Astrocyte (in vitro differentiated cells and primary cell): ENCODE measurements at places on chromosomes 5 and 9. TPM values are rescaled to one million over a fixed set of nuclear protein-coding genes. Genes with fewer than 3 reads are reported as not detected.

The FCN2 gene
- not detected in 2 replicates for total RNA-seq

The PPP2R2B gene
- 2.4 and 5.2 TPM in 2 replicates for total RNA-seq

The STRBP gene
- 11.4 and 13.1 TPM in 2 replicates for total RNA-seq

The THBS4 gene
- total RNA-seq: 0.55 and 1.1 TPM in 2 replicates

The FOXD4L6 gene
- 0.18 TPM in 1 of 2 replicates, not detected in the other for total RNA-seq

The TRPM3 gene
- total RNA-seq: 0.14 and 0.22 TPM in 2 replicates

The PLAC8L1 gene
- 2.0 and 2.7 TPM in 2 replicates for total RNA-seq

The ITK gene
- 0.48 and 0.67 TPM in 2 replicates for total RNA-seq

The SLCO4C1 gene
- 0.22 and 0.23 TPM in 2 replicates for total RNA-seq

The SLC36A2 gene
- not detected in 2 replicates for total RNA-seq

The ZCCHC7 gene
- 21.7 and 25.4 TPM in 2 replicates for total RNA-seq

The SPATA31C1 gene
- not detected in 2 replicates for total RNA-seq

The DNAJC25 gene
- total RNA-seq: 11.6 and 12.2 TPM in 2 replicates

The HDHD3 gene
- 8.8 and 9.4 TPM in 2 replicates for total RNA-seq

The ADAMTSL1 gene
- total RNA-seq: 11.4 and 12.6 TPM in 2 replicates

The FIBCD1 gene
- 0.66 and 1.6 TPM in 2 replicates for total RNA-seq

The C9orf153 gene
- not detected in 2 replicates for total RNA-seq

The SPINK7 gene
- total RNA-seq: not detected in 2 replicates

The EIF4E1B gene
- total RNA-seq: not detected in 2 replicates

The PALM2AKAP2 gene
- 58.1 and 61.3 TPM in 2 replicates for total RNA-seq

The LAMC3 gene
- 0.20 and 0.55 TPM in 2 replicates for total RNA-seq

The PPP3R2 gene
- total RNA-seq: not detected in 2 replicates

The SPATA31A7 gene
- not detected in 2 replicates for total RNA-seq

The AFAP1L1 gene
- total RNA-seq: 7.6 and 8.3 TPM in 2 replicates

The INSL6 gene
- total RNA-seq: not detected in 2 replicates

The ACOT12 gene
- 0.09 TPM in 1 of 2 replicates, not detected in the other for total RNA-seq

The FBP1 gene
- total RNA-seq: 0.25 TPM in 1 of 2 replicates, not detected in the other

The LRRC70 gene
- total RNA-seq: 0.64 and 0.72 TPM in 2 replicates

The UBLCP1 gene
- total RNA-seq: 29.9 and 31.3 TPM in 2 replicates

The SLC25A2 gene
- 0.19 and 0.25 TPM in 2 replicates for total RNA-seq

The OR1J2 gene
- total RNA-seq: not detected in 2 replicates

The PCDHA11 gene
- 4.9 and 5.8 TPM in 2 replicates for total RNA-seq

The PRUNE2 gene
- 7.7 and 8.7 TPM in 2 replicates for total RNA-seq

The CDO1 gene
- 3.9 and 6.1 TPM in 2 replicates for total RNA-seq

The CKMT2 gene
- total RNA-seq: 0.18 TPM in 1 of 2 replicates, not detected in the other

The BTNL3 gene
- not detected in 2 replicates for total RNA-seq

The GMCL2 gene
- total RNA-seq: not detected in 2 replicates

The RAD23B gene
- total RNA-seq: 163 and 205 TPM in 2 replicates

The HSPB3 gene
- total RNA-seq: not detected in 2 replicates

The CDH9 gene
- total RNA-seq: not detected in 2 replicates

The TTLL11 gene
- total RNA-seq: 6.6 and 6.9 TPM in 2 replicates

The DAB2IP gene
- total RNA-seq: 41.4 and 41.7 TPM in 2 replicates

The LOX gene
- 1,150 and 1,249 TPM in 2 replicates for total RNA-seq

The PCDHGB1 gene
- 1.0 and 1.5 TPM in 2 replicates for total RNA-seq

The RASGEF1C gene
- 0.22 and 0.41 TPM in 2 replicates for total RNA-seq

The UGCG gene
- total RNA-seq: 130 and 166 TPM in 2 replicates

The SRA1 gene
- 71.3 and 72.4 TPM in 2 replicates for total RNA-seq
